ENCODE measurements at places on chromosomes 13 and 19.

GRCh38 chr19:31297991-31298390 is 51.2 kb downstream of the TSHZ3 start:
- DNase-seq = no peak

- no peak for DNase-seq
Measured at GRCh38 chr19:17836530-17836929, 11.3 kb downstream of the JAK3 start.

GRCh38 chr13:109869312-109870237 is 83.2 kb upstream of the IRS2 start:
- DNase-seq = no peak

DNA sequence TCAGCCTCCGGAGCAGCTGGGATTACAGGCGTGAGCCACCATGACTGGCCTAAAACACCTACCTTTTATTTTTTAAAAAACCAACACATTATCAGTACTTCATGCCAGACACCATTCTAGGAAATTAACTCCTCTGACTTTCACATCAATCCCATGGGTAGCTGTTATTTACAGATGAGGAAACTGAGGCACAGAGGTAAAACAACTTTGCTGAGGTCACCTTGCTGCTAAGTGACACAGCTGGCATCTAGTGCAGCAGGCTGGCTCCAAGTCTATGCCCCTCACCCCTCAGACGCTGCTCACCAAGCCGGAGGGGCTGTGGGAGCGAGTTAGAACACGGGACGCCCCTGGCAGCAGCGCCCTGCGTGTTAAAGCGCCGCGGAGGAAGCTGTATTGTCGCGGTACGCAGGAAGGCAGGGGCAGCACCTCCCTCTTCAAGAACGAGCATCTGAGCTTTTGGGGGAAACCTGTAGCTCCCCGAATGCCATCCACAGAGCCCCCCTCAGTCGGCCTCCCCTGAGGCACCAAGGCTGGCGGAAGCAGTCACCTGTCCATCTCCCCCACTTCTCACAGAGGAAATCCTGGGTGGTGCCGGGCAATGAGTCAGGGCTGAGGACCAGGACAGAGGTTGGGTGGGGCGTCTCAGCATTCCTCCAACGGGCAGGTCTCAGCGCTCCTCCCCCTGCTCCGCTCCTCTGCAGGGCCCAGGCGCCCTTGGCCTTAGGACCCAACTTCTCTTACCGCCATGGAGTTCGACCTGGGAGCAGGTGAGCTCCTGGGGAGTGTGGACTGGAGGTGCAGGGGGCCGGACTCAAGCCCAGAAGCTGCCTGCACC is at the start of gene C19orf33:
Gene C19orf33 (plus strand): TSS at position 735 of the 835 bp plus-strand sequence. CDS start 11 bp downstream, at position 746.
- DNase-seq = no peak

- DNase-seq = peak; percentile 71
Measured at GRCh38 chr19:2274931-2275535, 6.9 kb downstream of the PEAK3 start.

DNA sequence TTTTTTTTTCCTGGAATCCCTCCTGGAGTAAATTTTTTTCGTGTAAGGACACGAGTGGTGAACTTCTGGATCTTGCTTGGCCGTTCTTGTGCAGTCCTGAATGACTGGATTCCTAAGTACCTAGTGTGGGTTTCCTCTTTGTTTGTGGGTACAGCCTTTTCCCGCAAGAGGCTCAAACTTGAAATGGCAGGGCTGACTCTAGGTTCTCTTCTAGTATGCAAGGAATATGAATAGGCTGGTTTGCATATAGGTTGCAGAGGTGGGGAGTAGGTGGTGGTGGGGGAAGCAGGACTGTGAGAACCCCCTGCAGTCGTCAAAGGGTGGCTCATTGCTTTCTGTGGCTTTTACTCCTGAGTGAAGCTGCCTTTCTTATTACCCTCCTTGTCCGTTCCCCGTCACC is 13.6 kb downstream of the UBAC2 start:
- peak; percentile 46 for DNase-seq

DNA sequence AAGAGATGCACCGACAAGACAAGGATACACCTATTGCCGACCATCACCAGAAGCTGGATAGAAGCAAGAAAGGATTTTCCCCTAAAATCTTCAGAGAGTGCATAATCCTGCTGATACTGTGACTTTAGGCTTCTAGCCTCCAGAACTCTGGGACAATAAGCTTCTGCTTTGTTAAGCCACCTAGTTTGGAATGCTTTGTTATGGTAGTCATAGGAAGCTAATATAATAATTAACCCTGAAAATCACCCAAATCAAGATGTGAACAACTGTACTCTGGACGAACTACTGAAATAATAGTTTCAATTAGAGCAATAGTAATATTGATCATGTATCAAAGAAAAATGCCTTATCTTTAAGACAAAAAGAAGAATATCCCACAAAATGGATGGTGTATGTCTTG is 524.6 kb downstream of the EFNB2 start:
- no peak for DNase-seq
